CD4-positive, alpha-beta T cell treated with Interleukin-4 for 1 hour (primary cell): ENCODE measurements at places on chromosomes 5 and 9.

DNA sequence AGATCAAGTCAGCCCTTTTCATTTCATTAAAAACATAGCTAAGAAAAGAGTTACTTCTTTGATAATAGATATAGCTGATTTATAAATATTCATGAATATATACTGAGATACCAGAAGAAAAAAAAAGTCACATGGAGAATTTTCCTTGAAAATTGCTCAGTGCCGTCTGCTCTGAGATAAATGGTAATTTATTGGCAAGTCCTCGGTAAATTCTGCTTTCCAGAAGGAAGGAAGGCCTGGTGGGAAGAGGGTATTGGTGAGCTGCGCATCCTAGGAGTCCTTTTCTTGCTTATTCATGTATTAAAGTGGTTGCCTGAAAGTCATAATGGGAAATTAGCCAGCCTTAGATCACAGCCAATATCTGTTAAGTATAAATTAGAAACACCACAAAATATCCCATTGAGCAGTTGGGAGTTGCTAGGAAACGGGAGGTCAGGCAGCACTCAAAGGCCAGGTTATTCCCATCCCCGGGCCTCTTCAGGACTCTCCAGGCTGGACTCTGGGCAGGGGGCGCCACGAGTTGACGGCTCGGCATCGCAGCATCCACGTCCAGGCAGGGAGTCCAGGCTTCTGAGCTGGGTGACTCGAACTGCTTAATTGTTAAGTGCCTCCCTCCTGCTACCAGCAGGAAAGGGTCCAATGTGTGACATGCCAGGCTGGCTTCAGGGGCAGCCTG, 116.7 kb upstream of the RETREG1 start:
- DNase-seq: no peak

- no peak for DNase-seq
These were observed 10.4 kb downstream of the ENHO start for GRCh38 chr9:34512131-34513078.

DNA sequence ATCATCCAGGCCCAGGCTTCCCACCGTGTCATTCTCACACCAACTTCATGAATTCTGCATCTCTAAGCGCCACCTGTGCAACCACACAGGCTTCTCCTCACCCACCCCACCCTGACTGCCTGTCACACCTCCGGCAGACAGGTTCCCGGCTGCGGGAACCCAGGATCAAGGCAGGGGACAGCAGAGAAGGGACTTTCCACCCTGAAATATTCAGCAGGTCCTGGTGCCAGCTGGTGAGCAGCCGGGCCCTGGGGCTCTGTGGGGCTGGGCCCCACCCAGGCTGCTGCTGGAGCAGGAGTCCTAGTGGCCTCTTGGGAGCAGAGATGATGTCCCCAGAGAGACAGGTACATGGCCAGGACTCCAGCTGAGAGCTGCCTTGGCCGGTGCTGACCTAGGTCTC, 12.7 kb downstream of the ANXA6 start:
- no peak for DNase-seq

GRCh38 chr5:176533390-176533789, 3.8 kb downstream of the RNF44 start:
- no peak for DNase-seq

GRCh38 chr5:85545129-85545528, 1072.6 kb upstream of the COX7C start:
- DNase-seq: no peak

GRCh38 chr5:168585119-168585856, 6.1 kb upstream of the PANK3 start:
- DNase-seq: no peak

GRCh38 chr9:93266521-93267001, 82.6 kb downstream of the WNK2 start:
- DNase-seq: no peak

- no peak for DNase-seq
These were observed 183.4 kb downstream of the TMC1 start for GRCh38 chr9:72704688-72705375.

- peak; percentile 17 for DNase-seq
These were observed 12.7 kb upstream of the THG1L start for GRCh38 chr5:157718519-157718918.

- no peak for DNase-seq
These were observed 297.7 kb upstream of the CD180 start for GRCh38 chr5:67494186-67494855.

DNA sequence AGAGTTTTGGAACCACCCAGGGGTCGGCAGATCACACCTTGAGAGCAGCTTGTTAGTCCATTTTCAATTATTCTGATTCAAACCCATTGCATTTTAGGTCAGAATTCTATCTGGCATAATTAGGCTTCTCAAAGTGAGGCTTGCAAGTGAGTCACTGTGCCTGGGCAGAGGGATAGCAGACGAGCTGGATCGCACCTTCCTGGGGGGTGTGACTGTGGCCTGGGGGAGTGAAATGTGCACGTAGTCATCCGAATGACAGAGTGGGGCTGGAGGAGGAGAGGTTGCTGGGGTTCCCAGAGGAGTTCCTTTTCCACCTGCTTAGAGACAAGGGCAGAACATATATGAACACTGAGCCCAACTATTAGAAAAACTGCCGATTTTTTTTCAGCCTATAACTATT, 31.7 kb downstream of the SPACA9 start:
- DNase-seq: no peak
